ENCODE measurements at places on chromosomes 3 and 15. TPM values are rescaled to one million over a fixed set of nuclear protein-coding genes. Genes with fewer than 3 reads are reported as not detected.

GOLGA8T gene
- 1.0 TPM for total RNA-seq

COLQ gene
- 2.2 TPM for total RNA-seq

LINGO1 gene
- 60.5 TPM for total RNA-seq

PLCH1 gene
- total RNA-seq: 8.8 TPM

DAPK2 gene
- 2.3 TPM for total RNA-seq

DPPA2 gene
- 15.0 TPM for total RNA-seq

PTPRG gene
- total RNA-seq: 119 TPM

PTH1R gene
- total RNA-seq: 5.6 TPM

LRRIQ4 gene
- total RNA-seq: 0.09 TPM

SPTSSB gene
- 14.1 TPM for total RNA-seq

COPS2 gene
- total RNA-seq: 64.6 TPM

RBP2 gene
- total RNA-seq: not detected

HDAC11 gene
- 11.5 TPM for total RNA-seq

GABRG3 gene
- total RNA-seq: 0.72 TPM

SI gene
- not detected for total RNA-seq

LOXL1 gene
- 12.3 TPM for total RNA-seq

VGLL3 gene
- 10.4 TPM for total RNA-seq

CCDC54 gene
- not detected for total RNA-seq

P2RY14 gene
- total RNA-seq: not detected

CLDN1 gene
- 5.9 TPM for total RNA-seq

ZIC1 gene
- 30.3 TPM for total RNA-seq

SPTBN5 gene
- total RNA-seq: 2.0 TPM

TARS3 gene
- total RNA-seq: 10.6 TPM

UBAP1L gene
- total RNA-seq: 2.0 TPM

ETV5 gene
- total RNA-seq: 52.9 TPM

LSAMP gene
- 3.6 TPM for total RNA-seq

MYZAP gene
- total RNA-seq: 0.68 TPM

ASB7 gene
- total RNA-seq: 12.9 TPM

GLCE gene
- 12.5 TPM for total RNA-seq

FBN1 gene
- 5.2 TPM for total RNA-seq

CYFIP1 gene
- 80.0 TPM for total RNA-seq

HTR3E gene
- total RNA-seq: not detected

CRABP1 gene
- total RNA-seq: 377 TPM

LRRC49 gene
- 6.8 TPM for total RNA-seq

NEO1 gene
- total RNA-seq: 37.1 TPM

FAM81A gene
- total RNA-seq: 2.4 TPM

RNF7 gene
- total RNA-seq: 129 TPM

GOLGA8H gene
- total RNA-seq: 1.7 TPM

IQCB1 gene
- 27.7 TPM for total RNA-seq

ZNF710 gene
- 22.3 TPM for total RNA-seq

OCA2 gene
- total RNA-seq: 0.27 TPM

CEMIP gene
- 0.57 TPM for total RNA-seq

ZSCAN2 gene
- 44.4 TPM for total RNA-seq

RTP1 gene
- 5.6 TPM for total RNA-seq

BMF gene
- 36.9 TPM for total RNA-seq

IFRD2 gene
- total RNA-seq: 63.2 TPM

CCDC14 gene
- 67.0 TPM for total RNA-seq

DUSP7 gene
- total RNA-seq: 16.2 TPM

All from WTC11 (cell line).